ENCODE measurements at places on chromosomes 6 and 20.

DNA sequence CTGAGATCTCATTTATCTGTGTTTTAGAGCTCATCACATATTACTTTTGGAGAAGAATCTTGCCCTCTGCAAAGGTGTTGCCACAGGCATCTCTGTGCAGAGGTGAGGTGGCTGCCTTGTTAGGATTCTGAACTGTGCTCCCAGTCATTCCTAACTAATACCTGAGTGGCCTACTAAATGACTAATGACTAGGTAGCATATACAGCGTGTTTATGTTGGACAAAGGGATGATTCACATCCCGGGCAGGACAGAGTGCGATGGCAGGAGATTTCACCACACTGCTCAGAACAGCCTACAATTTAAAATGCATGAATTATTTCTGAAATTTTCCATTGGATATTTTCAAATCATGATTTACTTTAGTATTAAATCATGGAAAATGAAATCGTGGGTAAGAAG lies 23.1 kb upstream of the CGA start:
- DNase-seq = no peak

DNA sequence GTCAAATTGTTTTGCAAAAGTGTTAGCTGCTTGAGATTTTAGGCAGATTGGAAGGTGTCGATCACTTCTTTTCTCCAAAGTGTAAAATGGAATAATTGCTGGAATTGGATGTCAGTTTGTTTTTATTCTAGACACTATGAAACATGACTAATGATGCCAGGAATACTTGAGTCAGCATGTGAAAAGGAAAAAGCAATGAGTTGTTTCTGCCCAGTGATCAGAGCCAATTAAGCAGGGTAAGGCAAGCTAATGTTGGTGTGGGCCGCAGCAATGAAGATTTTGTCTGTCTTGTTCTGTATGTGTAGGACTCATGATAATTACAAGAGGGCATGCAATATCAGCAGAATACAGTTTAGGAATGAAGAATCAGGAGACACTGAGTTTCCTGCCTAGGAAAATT lies 110.3 kb downstream of the CARMIL1 start:
- DNase-seq = no peak

DNA sequence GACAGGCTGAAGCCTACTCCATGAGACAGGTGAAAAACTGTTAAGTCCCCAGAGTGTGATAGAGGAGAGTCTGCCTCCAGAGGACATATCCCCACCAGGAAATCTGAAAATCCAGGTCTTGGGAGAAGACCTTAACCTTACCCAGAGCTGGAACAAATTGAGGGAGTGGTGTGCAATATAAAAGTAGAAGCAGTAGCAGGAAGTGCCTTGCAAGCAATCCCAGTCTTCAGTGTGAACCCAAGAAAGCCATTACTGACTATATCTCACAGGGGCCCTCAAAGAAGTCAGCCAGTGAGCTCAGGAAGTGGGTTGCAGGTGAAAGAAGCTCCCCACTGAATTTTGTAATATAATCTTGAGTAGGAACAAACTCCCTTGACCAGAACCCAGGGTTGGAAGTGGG lies 41.9 kb upstream of the PKIB start:
- no peak for DNase-seq

DNA sequence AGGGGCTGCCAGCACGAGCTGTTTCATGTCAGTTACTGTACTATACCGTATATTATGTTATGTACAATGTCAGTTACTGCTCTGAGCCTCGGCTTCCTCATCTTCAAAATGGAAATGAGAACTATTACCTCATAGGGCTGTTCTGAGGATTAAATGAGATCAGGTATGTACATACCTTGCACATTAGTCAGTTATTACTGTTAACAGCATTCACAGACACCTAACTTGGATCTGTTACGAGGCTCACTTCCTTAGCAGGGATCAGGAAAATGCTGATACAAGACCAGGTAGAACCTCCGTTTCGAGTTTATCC lies 69.7 kb upstream of the TBC1D7 start:
- DNase-seq = no peak

DNA sequence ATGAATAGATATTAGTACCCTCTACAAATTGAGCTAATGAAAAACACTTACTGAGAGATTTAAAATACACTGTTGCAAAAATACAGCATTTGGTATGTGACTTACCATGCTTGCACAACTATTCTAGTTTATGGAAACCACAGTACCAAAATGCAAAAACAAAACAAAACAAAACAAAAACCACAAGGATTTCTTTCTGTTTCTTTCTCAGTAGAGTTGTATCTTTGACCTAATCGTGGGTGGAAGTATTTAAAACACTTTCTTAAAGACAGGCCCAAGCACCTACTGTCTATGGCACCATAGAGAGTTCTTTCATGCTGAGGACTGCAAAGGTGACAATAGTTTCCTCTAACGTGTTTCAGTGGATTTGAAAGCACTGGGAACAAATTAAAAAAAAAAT lies 95.3 kb upstream of the C6orf118 start:
- no peak for DNase-seq

DNA sequence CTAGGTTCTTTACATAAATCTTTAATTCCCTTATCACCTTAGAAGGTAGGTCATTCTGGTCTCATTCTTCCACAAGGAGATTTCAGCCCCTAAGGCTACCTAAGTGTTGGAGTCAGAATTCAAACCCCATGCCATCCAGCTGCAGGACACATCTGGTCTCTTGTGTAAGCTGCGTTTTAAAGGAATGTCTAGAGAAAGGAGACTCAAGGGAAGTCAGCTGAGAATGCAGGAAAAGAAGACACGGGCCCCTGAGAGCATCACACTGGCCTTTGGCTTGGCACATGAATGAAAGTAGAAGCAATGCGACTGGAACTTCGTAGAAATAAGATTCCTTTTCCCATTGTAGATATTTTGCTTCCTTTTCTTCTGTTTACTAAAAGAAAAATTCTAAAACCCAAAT lies 76.7 kb upstream of the SYNJ2 start:
- DNase-seq = no peak

GRCh38 chr6:75135450-75135849 lies 70.4 kb downstream of the COL12A1 start:
- DNase-seq = no peak

- no peak for DNase-seq
These were observed 55.7 kb upstream of the IPCEF1 start for GRCh38 chr6:154412106-154412820.

GRCh38 chr6:29680416-29680815 lies 536 bp downstream of the ZFP57 start:
- DNase-seq = no peak
